ENCODE measurements at places on chromosomes 3 and 15.
A peak's percentile ranks its signal among the peaks of the same experiment; 100 is the strongest.

GRCh38 chr15:62272290-62272689 is 107.2 kb upstream of the C2CD4B start:
- DNase-seq: no peak

- no peak for DNase-seq
These were observed 9.6 kb upstream of the ANXA2 start for GRCh38 chr15:60407415-60407805.

DNA sequence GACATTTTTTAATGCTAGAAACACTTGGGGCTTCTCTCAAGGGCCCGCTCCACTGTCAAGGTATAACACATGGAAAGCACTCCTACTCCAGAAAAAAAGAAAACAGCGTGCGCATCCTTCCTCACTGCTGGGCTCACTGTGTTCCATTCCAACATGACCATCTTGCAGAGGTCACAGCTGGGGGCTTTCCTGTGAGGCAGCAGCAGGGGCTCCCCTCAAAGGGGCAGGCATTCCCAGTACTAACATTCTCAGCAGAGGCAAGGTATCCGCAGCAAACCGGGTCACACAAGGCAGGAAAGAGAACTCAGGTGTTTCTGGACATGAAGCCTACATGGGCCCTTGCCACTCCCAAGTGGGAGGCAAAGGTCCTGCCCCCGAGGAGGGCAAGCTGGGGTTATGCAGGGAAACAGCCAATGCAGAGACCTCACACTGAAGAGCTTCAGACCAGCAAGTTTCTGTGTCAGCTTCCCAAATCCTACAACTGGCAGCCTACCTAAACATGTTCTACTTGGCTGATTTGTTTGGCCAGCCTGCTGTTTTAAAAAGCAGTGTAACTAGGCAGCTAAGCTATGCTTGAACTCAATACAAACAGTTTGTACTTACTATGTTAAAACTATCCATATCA is 6.4 kb downstream of the BDH1 start:
- DNase-seq: no peak

DNA sequence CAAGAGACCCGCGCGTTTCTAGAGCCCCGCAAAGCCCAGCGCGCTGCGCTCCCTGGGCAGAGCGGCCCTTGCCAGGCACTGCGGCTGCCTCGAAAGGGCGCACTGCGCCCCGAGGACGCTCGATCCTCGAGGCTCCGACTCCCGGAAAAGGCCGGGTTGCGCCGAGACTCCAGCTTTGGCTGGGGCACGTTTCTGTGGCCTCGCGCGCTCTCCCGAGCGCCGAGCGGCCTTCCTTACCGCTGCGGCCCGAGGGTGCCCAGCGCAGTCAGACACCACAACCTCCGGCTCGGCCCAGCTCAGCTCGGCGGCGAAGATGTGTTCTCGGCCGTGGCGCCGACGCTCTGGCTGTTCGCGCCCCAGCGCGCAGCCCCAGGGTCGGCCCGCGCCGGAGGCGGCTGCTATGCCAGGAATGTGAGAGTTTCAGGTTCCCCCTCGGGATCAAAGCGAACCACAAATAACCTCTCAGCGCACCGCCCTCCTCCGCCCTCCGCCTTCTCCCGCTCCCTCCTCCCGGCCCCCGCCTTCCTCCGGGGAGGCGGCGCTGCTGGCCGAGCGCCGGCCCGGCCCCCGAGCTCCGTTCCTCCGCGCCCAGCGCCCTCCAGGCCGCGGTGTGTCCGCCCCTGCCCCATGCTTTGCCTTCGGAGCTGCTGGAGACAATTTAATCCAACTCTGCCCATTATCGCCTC is at the start of gene AMOTL2:
AMOTL2 (minus strand) TSS at position 343 of the 686 bp plus-strand sequence. CDS start 3,014 bp downstream, outside the sequence.
- peak; percentile 95 for DNase-seq

DNA sequence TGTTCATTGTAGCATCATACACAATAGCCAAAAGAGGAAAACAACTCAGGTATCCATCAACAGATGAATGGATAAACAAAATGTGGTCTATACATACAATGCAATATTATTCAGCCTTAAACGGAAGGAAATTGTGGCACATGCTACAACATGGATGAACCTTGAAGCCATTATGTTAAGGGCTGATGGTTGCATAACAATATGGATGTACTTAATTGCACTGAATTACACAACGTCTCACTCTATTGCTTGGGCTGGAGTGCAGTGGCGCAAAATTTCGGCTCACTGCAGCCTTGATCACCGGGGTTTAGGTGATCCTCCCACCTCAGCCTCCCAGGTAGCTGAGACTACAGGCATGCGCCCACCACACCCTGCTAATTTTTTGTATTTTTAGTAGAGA is 7.0 kb upstream of the TMEM62 start:
- DNase-seq: no peak

GRCh38 chr15:79410237-79410636 is 21.9 kb upstream of the MINAR1 start:
- DNase-seq: no peak

- no peak for DNase-seq
These were observed 9.5 kb downstream of the CA12 start for GRCh38 chr15:63372018-63372705.

- DNase-seq: no peak
These were observed 71.3 kb downstream of the CLSTN2 start for GRCh38 chr3:140006331-140006730.

Measured in D341Med (cell line).